ENCODE measurements at places on chromosomes 5 and 9. TPM values are rescaled to one million over a fixed set of nuclear protein-coding genes. Genes with fewer than 3 reads are reported as not detected.

GRCh38 chr9:5518937-5519319, 8.6 kb downstream of the PDCD1LG2 start:
- H3K27me3 ChIP-seq: no peaks in the 10 kb centered on the region
- H3K27ac ChIP-seq: peak overlapping the region; percentile 69
- H3K4me3 ChIP-seq: no peak overlapping the region

Gene PHF24
- not detected for total RNA-seq

Gene TMEM252
- total RNA-seq: not detected

DNA sequence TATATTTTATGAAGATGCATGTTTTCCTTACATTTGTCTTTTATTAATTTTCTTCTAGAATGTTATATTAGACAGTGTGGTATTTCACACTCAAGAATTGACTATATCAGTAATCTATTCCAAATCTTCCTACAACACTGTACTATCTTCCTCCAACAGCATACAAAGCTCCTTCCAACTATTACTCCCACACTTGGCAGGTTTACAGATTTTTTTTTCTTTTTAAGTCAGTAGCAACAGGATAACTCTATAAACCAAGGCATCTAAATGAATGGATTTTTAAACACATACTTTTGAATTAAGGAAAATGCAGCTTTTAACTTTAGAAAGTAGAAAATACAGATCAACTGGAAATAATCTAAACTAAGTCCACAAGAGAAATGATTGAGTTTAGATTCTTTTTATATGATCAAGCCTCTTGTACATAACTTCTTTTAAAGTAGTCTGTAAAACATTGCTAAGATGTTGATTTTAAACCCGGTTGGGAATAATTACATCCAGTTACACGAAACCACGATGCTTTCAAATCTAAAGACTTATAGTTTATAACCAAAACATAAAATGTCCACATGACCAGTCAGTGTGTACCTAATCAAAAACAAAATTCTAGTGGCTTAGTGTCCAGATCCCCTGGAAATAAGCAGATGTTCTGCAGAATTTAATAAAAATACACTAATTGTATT, 281.6 kb downstream of the ADAMTS6 start:
- H3K4me3 ChIP-seq: no peak overlapping the region
- no peaks in the 10 kb centered on the region for H3K4me1 ChIP-seq
- DNase-seq: no peak
- no peaks in the 10 kb centered on the region for H3K27me3 ChIP-seq
- H3K36me3 ChIP-seq: no peaks in the 10 kb centered on the region

- peak within 1 kb of the TSS; percentile 50 for H3K27ac ChIP-seq
- DNase-seq: peak; percentile 64
- peaks cover 20% of the 10 kb centered on the region for H3K4me1 ChIP-seq
These were observed at the start of gene CA9 for GRCh38 chr9:35673132-35674024. Gene CA9 (plus strand): TSS chr9:35673928. CDS start chr9:35673960, 32 bp downstream.

Gene BARX1
- total RNA-seq: not detected

Gene FOXI1
- total RNA-seq: not detected

Gene PFN3
- total RNA-seq: not detected

Gene KLF4
- total RNA-seq: 11.6 TPM

Gene NUTM2G
- total RNA-seq: not detected

DNA sequence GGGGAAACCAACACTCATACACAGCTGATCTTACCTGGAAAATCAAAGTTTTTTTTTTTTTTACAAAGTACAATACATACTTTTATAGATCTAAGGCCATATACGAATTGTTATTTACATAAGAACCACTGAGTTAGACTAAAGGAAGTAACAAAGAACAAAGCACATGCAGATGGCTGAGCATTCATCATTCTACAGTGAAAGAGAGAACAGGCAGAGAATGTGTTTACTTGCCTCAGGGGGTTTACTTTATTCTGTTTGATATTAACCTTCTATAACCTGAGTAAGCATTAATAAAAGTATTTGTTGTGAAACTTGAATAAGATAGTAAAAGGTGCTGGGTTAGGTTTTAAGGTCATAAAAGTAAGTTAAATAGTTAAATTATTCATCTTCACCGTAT, 54.7 kb downstream of the SLC38A9 start:
- no peaks in the 10 kb centered on the region for H3K36me3 ChIP-seq
- H3K4me3 ChIP-seq: no peak overlapping the region
- no peak for DNase-seq
- H3K27ac ChIP-seq: no peak overlapping the region
- H3K27me3 ChIP-seq: no peaks in the 10 kb centered on the region

Gene ZNF483
- 0.48 TPM for total RNA-seq
